ENCODE measurements at places on chromosomes 7 and 10.

DNA sequence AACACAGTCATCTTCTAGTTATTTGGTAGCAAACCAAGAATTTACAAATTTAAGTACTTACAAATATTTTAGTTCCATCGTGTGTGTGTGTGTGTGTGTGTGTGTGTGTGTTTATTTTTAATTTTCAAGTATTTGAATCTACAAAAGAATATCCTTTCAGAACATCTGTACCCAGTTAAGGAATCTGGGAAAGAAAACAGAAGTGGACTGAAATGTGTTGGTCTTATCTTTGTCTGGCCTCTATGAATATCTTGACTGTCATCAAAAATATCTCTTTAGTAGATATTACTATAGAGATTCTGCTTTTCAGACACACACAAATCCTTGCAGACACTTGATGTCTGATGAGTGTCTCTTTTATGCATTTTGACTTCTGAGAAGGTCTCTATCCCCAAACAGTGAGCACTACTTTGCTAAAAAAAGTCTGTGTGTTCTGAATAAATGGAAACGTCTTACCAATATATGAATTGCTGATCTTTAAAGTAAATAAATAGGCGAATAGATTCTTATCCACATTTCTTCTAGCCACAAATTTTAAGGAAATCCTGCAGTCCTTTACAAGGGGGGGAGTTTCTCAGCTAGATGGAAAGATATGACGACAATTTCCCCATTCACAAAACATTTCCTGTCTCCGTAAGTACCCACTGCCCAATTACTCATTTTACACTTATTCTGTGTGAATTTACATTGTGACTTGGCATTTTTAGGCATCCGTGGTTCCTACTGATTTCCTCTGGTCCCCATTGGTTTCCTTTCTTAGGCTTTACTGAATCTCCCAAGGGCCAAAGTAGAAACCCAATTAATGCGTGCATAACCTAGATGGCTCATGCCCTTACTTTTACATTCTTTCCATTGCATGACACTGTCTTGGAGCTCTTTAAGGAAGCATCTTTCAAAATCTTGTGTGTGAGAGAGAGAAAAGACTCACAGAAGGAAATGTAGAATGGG, 36.0 kb downstream of the NRCAM start:
- no peak for DNase-seq

GRCh38 chr7:144437370-144438191, 34.1 kb upstream of the NOBOX start:
- DNase-seq = no peak

DNA sequence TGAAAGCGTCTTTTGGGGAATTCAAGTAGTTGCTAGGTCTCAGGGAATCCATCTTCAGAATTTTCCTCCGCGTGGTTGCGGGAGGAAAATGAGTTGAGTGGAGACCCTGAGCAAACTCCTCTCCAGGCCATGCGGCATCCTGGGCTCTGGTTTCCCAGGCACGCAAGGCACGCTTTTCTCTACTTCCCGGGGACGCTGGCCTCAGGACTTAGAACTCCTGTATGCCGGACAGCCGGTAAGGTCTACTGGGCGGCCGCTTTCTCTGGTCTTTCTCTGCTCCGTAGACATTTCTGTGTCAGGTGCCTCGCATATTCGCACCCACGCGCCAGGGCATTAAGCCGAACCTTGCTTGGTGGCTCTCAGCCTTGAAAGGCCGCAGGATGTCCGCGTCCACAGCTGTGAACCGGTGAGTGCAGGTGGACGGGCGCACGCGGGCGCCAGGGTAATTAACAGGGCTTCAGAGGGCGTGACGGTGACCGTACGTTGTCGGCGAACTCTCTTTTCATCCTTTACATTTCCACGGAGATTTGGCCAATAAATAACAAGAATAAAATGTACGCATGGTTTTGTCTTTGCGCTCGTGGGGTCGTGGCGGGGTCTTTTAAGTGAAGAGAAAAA, 992 bp upstream of the RBM20 start:
- no peak for DNase-seq

DNA sequence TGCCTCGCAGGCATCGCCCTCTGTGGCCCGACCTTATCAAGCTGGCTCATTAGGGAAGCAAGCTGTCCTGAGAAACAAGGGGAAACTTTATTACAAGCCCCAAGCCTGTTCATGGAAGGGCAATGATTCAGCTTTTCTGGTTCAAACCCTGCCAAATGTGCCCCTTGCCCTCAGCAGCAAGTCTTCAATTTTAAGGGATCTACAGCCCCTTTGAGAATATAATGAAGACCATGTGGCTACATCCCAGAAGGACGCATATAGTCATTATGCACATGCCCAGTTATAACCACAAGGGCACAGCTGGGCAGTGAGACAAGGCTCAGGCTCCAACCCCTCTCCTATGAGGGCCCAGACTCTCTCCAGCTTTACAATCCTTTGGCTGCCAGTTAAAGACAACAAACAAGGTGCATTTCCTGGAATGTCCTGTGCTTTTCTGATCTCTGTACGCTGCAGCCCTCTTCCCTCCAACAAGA, 56.7 kb downstream of the DDC start:
- DNase-seq = no peak

GRCh38 chr7:139992353-139993044, 70.3 kb downstream of the PARP12 start:
- DNase-seq = no peak

- no peak for DNase-seq
Observed at GRCh38 chr7:17194656-17195055, 103.8 kb upstream of the AHR start.

DNA sequence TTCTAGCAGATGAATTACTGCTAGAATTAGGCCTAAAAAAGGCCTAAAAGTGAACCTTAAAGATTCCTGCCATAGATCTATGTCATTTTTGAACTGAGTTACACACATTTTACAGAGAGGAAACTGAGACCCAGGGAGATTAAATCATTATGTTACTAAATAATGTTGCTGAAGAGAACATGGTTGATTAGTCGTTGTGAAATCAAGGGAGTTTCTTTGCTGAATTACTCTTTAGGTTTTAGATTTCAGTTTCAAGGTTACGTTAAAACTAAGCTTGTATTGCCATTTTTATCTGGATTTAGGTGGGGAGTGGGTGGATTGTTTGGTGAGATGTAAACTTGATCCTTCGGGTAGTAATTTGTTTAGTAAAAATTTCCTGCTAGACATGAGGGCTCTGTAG, 21.3 kb downstream of the CDK14 start:
- DNase-seq = no peak

- DNase-seq = no peak
Observed at GRCh38 chr7:151484971-151485707, 34.6 kb downstream of the RHEB start.

GRCh38 chr10:4344492-4344994, 481.5 kb upstream of the AKR1E2 start:
- DNase-seq = peak; percentile 32

DNA sequence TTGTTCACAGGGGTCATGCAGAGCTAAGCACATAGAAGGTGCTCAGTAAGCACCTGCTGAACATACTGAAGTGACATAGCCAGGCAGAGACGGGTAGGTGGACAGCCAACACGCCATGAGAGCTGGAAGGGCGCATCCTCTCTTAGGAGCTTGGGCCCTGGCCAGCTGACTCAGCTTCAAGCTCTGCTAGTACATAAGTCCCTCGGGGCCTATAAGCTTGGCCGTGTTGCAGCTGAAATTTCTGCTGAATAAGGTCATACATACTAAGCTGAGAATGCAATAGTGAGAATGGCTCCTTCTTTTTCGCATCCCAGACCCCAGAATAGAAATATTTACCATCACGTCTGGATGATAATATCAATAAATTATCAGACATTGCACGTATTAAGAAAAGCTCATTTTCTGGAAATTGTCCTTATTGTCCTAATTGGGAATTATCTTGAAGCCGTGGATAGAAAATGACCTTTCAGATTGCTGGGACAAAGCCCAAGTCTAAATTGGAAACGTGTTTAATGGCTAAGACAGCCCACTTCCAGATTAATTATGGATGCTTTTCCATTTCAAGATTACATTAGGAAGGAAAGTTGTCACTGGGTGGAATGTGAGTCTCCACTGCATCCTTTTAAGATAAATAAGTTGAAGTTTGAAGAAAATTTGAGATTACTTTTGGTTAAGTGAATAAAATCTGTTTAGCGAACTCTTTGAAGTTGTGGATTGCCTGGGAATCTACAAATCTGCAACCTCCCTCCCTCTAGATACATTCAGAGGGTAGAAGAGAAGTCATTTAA, 287.1 kb upstream of the C7orf33 start:
- DNase-seq = no peak

- no peak for DNase-seq
Observed at GRCh38 chr10:12782537-12782936, 219.0 kb downstream of the CCDC3 start.

DNA sequence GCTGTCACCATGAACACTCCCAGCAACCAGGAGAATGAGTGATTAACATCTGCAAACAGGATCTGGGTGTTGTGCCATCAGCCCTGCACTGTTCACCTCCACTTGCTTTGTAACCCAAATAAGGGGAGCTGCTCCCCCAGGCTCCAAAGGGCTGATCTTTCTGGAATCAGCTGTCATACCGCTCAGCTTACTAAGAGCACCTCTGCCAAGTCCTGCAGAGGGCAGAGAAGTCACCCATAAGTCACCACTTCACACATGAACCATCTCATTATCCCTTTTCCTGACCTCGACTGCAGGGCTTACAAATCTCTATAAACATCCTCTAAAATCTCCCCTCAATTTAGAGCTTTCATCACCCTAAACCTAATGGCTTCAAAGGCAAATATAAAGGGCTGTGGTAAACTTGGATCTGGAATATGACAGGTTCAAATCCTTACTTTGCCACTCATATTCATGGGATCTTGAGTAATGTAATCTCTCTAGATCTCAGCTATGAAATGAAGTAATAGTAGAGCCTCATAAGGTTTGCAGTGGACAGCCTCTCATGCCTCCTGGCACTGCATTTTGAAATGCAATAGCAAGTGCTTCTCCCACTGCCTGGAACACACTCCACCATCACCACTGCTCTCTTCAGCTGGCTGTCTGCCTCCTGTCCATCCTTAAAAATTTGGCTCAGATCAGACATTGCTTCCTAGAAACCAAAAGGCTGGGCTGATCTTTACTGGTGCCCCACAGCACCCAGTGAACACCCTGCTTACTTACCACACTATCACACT, 38.8 kb downstream of the ERLIN1 start:
- no peak for DNase-seq

- no peak for DNase-seq
Observed at GRCh38 chr7:50204581-50204980, 99.9 kb upstream of the IKZF1 start.

- DNase-seq = no peak
Observed at GRCh38 chr7:30912986-30913811, 1.5 kb downstream of the AQP1 start.

GRCh38 chr10:132602614-132603013, 65.0 kb downstream of the INPP5A start:
- no peak for DNase-seq

- DNase-seq = no peak
Observed at GRCh38 chr10:59276919-59277318, 85.4 kb downstream of the FAM13C start.

- DNase-seq = no peak
Observed at GRCh38 chr10:129966370-129966888, 2.4 kb upstream of the EBF3 start.

- no peak for DNase-seq
Observed at GRCh38 chr10:112330162-112330561, 43.8 kb upstream of the ACSL5 start.

- no peak for DNase-seq
Observed at GRCh38 chr10:101222683-101223273, 6.5 kb downstream of the LBX1 start.

GRCh38 chr10:1240341-1240775, 184.2 kb downstream of the WDR37 start:
- no peak for DNase-seq

DNA sequence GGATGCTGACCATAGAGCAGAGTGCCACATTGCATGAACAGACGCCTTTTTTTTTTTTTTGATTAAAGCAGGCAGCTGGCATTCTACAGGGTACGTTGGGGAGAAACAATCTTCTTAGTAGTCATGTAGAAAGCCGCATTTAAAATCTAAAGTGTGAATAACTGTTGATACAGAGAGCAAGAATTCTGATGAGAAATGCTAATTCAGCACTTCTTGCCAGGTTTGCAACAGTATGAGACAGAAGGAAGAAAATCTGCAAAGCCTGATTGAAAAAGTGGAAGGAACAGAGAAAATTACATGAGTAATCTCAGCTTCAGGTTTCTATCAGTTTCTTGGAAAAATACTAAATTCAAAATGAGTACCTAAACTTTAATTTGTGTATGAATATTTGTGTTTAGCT, 232.7 kb upstream of the CHRM2 start:
- no peak for DNase-seq

DNA sequence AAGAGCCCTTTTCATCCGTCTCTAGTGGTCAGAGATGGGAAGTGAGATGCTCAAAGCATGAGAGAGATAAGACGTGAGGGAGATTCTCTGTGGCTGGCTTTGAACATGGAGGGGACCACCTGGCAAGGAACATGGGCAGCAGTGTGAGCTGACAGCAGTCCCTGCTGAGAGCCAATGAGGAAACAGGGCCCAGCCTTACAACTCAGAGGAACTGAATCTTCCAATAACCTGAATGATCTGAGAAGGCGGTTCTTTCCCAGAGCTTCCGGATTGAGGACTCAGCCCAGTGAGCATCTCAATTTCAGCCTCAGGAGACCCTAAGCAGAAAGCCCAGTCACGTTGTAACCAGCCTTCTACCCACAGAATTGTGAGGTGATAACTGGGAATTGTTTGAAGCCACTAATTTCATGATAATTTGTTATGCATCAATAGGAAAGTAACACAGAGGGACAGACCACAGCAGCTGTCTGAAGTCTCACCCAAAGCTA, 33.9 kb upstream of the IKZF1 start:
- DNase-seq = no peak

GRCh38 chr10:128103229-128103714, 23.0 kb downstream of the MKI67 start:
- no peak for DNase-seq

DNA sequence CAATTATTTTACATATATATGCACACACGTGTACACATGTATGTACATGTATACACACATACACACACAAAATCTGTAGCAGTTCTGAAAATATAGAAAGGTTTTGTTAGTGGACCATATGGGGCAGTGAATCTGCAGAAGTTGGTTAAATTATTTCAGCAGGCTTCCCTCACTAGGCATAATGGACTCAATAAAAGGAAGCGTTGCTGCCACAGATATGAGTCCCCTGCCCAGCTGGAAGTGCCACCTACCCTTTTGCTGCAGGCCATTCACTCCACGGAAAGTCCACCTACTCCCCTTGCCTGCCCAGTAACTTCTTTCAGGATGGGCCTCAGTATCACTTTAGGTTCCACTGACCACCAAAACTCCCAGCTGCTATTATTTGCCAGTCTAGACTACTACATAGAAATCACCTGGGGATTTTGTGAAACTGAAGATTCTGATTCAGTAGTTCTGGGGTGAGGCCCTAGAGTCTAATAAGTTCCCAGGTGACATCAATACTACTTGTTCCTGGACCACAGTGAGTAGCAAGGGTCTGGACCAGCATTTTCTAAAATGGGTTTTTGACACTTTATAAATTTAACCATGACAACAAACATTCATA, 29.3 kb upstream of the CROT start:
- no peak for DNase-seq

DNA sequence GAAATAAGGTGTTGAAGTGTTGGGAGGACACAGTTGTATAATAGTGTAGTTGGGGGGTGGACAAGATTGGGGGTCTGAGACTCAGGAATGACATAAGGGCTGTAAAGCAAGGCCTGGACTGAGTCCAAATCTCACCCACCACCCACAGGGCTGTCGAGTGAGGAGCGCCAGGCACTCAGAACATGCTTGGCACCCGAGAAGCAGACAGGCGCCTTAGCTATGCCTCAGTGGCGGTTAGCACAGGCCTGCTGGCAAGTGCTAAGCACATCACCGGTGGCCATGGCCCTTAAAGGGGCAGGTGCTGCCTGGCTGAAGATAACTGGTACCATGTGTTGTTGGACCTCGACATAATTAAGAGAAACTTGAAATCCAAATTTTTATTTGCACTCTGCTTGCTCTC, 90.7 kb downstream of the COL13A1 start:
- no peak for DNase-seq
